ENCODE measurements at places on chromosomes 1 and 21. TPM values are rescaled to one million over a fixed set of nuclear protein-coding genes. Genes with fewer than 3 reads are reported as not detected.

- peak; percentile 47 for DNase-seq
Measured at GRCh38 chr1:65235867-65236805, 73.2 kb upstream of the DNAJC6 start.

- DNase-seq, result peak; percentile 65
Measured at GRCh38 chr1:2255420-2256369, 27.6 kb downstream of the SKI start.

DNA sequence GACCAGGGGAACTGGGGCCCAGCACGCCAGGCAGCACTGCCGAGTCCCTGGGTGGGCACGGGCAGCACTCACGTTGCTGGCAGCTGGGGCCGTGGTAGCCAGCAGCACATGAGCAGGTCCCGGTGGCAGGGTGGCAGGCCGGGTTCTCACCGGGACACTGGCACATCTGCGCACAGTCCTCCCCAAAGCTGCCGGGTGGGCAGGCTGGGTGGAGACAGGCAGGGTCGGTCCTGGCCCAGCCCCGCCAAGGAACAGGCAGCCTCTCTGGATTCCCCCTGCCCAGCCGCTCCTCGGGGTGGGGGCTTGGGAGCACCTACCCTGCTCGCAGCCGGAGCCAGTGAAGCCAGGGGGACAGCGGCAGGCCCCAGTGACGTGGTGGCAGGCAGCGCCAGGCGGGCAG, 42.5 kb downstream of the ARHGEF16 start:
- no peak for DNase-seq

DNA sequence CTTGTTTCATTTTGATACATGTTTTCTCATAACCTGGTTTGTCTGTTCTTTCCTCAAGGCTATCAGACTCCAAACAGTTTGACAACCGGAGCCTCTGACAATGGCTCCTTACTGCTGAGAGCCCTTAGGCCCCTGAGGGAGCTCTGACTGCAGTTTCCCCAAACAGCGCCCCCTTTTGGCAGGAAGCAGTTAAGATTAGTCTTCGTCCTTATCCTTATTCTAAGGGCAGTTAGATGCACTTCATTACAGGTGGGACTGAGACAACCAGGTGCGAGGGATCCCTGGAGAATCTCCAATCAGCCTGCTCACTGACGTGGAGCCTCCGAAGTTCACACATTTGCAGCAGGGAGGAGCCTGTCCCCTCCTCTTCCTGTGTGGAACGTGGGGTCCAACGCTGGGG, 393.1 kb downstream of the BRINP3 start:
- no peak for DNase-seq

DNA sequence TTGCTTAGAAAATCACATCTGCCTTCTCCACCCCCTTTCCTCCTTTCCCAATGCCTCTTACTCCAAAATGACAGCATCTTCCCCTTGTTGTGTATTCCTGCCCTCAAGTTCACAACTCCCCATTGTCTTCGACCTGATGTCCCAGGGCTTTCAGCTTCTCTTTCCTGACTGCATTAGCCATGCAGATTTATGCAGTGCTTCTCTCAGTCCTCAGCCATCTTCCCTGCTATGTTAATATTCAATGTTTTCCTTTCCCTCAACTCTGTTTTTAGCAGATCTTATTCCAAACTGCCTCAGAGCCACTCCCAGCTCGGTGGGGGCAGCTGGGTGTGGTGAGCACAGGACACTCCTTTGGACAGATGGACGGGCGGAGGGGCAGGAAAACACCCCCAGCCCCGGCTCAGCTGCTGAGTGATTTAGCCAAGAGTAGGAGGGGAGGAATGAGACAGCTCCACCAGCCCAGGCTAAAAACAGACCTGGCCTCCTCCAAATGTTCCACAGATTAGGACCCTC, 71.0 kb downstream of the CD2 start:
- DNase-seq, result no peak

GRCh38 chr1:8217011-8217711, 100.8 kb upstream of the SLC45A1 start:
- no peak for DNase-seq

- DNase-seq, result no peak
Measured at GRCh38 chr1:209402697-209403096, 180.8 kb upstream of the CAMK1G start.

DNA sequence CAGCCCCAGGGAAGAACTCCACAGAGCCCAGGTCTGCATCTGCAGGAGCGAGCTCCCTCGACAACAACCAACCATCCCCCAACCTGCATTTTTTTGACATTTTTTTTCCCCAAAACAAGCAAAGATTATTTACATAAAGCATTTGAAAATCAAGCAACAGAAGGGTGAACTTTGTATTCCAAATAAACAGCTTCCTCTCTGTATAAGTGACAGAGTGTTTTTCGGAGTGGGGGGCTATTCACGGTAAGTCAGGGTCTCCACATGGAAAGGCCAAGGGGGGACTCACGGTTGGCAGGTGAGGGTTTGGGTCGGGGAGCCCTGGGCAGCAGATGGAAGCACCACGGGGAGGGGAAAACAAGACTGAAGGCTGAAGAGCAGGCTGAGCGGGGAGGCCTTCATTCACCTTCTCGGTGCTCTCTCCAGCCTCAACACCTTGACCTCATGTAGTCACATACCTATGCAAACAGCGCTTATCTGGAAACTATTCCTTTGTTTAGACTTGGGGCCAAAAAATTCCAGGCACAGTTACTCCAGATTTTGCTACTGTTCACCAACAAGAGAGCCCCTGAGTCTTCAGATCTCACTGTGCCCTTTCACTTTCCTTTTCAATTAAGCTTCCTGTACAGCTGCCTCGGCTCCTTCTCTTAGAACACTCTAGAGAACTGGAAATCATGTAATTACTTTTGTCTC, 27.6 kb downstream of the C2CD2 start:
- DNase-seq, result no peak

- no peak for DNase-seq
Measured at GRCh38 chr1:82893712-82894470, 1093.2 kb downstream of the ADGRL2 start.

GRCh38 chr1:47235241-47235681, 3.2 kb upstream of the TAL1 start:
- no peak for DNase-seq

DNA sequence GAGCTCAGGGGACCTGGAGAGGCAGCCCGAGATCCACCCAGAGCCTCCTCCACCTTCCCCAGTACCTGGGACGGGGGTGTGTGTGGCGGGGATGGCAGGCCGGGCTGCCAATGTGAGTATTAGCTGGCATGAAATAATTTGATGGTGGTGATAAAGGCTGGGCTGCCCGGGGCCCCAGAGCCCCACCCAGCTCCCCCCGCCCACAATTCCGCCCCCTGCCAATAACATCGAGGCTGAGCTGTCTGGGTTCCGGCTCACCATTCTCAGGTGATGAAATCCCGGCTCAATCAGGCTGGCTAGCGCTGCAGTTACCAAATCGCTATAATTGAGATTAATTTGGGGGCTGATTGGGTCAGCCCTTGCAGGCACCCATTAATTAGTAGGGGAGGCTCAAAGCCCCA, 103.8 kb upstream of the CASZ1 start:
- DNase-seq, result no peak

GRCh38 chr1:73820843-73821242, 377.1 kb downstream of the LRRIQ3 start:
- no peak for DNase-seq

DNA sequence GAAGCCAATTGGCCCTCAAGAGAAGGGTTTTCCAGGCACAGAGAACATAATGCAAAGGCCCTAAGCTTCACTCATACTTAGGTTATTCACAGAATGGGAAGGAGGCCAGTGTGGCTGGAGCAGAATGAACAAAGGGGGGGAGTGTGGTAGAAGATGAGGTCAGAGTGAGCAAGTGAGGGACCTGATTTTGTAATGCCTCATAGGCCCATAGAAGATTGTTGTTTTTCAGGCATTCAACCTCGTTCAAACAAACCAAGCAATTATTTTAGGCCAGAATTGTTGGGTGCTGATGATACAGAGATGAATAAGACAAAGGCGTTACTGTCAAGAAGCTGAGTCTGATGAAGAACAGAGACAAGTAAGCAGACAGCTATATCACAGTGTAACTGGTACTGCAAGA, 54.5 kb upstream of the RAP1A start:
- DNase-seq, result peak; percentile 91

GRCh38 chr21:41479686-41480085, 28.3 kb downstream of the TMPRSS2 start:
- no peak for DNase-seq

DNA sequence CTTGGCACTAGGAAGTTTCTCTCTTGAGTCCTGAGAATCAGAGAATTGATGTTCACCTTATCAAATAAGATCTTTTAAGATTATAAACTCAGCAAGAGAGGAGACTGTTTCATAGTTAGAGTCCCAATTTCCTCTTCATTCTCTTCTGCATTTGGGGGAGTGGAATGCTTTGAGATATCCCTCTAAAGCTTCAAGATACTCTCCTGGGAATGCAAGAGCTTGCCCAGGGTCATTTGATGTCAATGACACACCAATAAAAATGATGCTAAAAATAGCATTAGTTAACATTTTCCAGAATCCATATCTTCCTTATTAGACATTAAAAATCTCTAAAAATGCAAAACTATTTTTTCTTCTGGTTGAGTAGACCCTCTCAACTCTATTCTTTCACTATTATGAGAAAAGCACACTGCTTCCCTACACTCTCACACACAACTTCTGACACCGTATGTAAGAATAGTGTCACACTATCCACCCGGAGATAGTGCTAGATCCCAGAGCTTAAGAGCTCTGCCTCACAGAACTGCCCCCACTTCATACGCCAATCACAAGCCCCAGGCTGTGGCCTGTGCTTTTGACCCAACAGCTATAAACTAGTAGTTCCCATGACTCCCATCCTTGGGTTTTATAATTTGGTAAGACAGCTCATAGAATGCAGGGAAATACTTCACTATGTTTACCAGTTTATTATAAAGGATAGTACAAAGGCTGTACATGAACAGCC, 399.9 kb upstream of the RUNX1 start:
- no peak for DNase-seq

- DNase-seq, result no peak
Measured at GRCh38 chr1:155030243-155030795, 3.3 kb downstream of the DCST2 start.

- DNase-seq, result no peak
Measured at GRCh38 chr1:227880342-227880924, 65.0 kb downstream of the PRSS38 start.

DNA sequence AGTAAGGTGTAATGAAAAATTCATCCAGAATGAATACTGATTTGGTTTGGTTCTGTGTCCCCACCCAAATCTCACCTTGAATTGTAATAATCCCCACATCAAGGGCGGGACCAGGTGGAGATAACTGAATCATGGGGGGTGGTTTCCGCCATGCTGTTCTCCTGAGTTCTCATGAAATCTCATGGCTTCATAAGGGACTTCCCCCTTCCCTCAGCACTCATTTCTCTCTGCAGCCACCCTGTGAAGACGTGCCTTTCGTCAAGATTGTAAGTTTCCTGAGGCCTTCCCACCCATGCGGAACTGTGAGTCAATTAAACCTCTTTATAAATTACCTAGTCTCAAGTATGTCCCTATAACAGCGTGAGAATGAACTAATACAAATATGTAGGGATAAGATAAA, 5.5 kb upstream of the SYNJ1 start:
- DNase-seq, result no peak

- DNase-seq, result no peak
Measured at GRCh38 chr1:10022656-10023055, 10.1 kb upstream of the UBE4B start.

DNA sequence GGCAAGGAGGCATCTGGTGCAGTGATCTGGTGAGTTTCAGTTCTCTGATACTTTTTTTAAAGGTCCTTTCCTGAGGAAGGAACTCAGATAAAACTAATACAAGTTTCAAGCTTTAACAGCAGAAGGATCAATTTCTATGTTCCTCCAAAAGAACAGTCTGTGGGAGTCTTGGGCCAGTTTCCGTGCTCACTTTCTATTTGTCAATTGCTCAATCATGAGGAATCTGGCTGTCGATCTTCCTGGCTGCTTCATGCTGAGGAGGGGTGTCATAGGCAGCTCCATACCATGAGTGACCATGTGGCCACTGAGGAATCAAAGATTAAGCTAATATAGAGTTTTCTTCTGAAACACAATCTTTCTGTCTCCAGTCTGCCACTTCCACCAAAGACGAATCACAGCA, 11.4 kb upstream of the TMEM125 start:
- no peak for DNase-seq

DNA sequence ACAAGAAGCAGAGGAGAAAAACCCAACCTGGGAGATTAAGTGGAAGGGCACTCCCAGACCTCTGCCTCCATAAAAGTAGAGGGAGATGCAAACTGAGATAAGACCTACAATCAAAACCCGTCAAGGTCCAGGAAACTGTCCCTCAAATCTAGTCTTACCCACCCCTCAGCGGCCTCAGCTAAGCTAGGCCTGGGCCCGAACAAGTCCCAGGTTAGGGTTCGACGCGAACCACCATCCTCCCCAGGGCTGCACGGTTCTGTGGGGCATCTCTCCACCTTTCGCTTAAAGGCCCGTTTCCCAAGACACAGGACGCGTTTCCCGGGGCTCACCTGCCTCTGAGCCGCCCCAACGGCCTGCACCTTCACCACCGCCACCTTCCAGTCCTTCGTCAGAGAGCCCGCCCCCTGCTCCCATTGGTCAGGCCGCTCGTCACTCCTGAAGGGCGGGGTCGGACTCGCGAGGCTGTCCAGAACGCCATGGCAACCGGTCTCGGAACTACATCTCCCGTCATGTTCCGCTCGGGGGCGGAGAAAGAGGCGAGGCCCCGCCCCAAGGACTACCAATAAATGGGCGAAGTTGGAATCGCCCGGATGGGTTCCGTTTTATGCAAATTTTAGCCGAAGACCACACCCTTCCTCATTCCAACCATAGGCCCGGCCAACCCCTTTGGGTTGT, at the start of gene CRYZL1:
TSS of gene CRYZL1 (minus strand) at position 390 of the 675 bp plus-strand sequence. CDS start 10,190 bp downstream, outside the sequence.
- DNase-seq, result peak; percentile 100

DNA sequence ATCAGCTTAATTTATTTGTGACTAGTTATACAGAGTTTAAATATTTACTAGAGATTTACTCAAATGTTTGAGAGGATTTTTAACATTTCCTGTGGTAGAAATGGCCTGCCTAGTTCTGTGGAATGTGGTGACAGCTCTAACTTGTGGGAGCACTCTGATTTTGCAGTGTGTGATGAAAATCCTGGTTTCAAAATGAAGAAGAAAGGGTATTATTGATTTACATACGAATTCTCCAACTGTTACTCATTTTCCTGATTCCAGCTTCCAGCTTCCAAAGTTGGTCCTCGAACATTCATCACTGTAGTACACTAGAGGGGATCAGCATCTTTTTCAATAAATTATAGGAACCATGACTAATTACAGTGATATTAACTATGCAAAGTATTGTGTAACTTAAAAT, 462.7 kb upstream of the PKN2 start:
- no peak for DNase-seq

GRCh38 chr1:83997631-83998030, 1.3 kb downstream of the TTLL7 start:
- DNase-seq, result no peak

- peak; percentile 6 for DNase-seq
Measured at GRCh38 chr1:200290010-200290685, 119.7 kb downstream of the ZNF281 start.

IL23R gene
- not detected for total RNA-seq

KISS1 gene
- 2.6 TPM for total RNA-seq

CRYAA gene
- not detected for total RNA-seq

S100A4 gene
- 834 TPM for total RNA-seq

AIRE gene
- total RNA-seq, result not detected

FCGR1A gene
- total RNA-seq, result not detected

CFAP126 gene
- not detected for total RNA-seq

CYP4Z1 gene
- not detected for total RNA-seq

ARHGEF16 gene
- total RNA-seq, result not detected

RNU1-2 gene
- 1,564 TPM for total RNA-seq

DENND2D gene
- 0.92 TPM for total RNA-seq

GBP4 gene
- total RNA-seq, result 0.39 TPM

IFI16 gene
- total RNA-seq, result 70.7 TPM

OR2M2 gene
- total RNA-seq, result not detected

All from HFFc6 (cell line).